Mesenteric fat pad (tissue), 1 donor: ENCODE measurements at places on chromosomes 5 and 9. TPM values are rescaled to one million over a fixed set of nuclear protein-coding genes. Genes with fewer than 3 reads are reported as not detected.

Gene C5orf34
- total RNA-seq = 1.2 TPM

Gene TMC1
- total RNA-seq = 0.48 TPM

Gene WNK2
- 1.1 TPM for total RNA-seq

Gene BRINP1
- not detected for total RNA-seq

- no peak for DNase-seq
Measured at GRCh38 chr5:112511920-112512319, 92.8 kb upstream of the EPB41L4A start.

DNA sequence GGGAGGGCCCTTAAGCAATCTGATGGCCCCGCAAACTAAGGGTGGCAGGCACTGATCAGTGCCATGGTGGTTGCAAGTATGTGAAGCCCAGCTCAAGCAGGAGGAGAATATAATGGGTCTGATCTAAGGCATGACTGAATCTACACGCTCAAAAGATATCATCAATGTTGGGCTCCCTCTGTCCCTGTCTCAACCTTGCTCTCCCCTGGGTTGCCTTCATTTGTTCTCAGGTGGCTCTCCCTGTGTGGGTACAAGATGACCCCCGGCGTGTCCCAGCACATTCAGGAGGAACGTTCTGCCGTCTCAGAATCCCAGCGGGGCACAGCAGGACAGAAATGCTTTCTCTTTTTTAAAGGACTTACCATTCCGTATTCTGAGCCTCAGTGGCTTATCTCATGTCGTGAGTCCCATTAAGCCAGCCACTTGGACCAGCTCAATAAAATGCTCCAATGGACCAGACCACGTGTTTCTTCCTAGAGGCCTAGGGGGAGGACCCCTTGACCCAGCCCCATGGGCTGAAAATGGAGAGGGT is 12.0 kb upstream of the RNF130 start:
- DNase-seq = peak; percentile 37

- no peak for DNase-seq
Measured at GRCh38 chr5:127313847-127314473, 23.4 kb downstream of the MEGF10 start.

GRCh38 chr5:137218896-137219295 is 280.2 kb downstream of the SPOCK1 start:
- no peak for DNase-seq

DNA sequence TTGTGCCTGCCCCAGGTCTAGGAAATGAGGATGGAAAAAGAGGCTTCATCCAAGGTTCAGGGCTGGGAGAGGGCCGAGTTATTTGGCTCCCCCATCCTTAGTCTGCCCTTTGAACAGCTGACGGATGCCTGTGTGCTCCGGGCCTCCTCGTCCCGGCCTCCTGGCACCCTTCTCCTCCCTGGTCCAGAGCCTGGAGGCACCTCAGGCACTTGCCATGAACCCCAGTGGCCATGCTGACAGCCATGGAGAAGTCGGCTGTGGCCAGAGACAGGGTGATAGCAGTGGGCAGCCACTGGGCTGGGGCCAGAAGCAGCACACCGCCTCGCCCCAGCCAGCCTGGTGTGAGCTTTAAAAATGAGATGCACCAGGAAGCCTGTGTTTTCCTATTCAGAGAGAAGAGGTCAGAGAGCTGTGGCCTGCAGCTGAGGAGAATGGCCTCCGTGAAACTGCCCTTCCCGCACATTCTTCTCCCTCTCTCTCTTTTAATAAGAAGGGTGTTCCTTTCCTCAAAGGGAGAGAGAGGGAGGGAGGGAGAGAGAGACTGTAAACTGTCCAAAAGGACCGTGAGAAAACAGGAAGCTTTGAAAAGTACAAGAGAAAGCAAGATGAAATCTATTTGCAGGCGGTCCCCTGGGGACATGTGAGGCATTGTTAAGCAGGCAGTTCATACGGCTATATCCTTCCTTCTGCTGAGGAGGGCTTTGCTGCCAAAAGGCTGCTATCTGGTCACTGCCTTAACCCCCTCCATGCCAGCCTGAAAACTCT is 55.3 kb downstream of the ZNF366 start:
- no peak for DNase-seq

DNA sequence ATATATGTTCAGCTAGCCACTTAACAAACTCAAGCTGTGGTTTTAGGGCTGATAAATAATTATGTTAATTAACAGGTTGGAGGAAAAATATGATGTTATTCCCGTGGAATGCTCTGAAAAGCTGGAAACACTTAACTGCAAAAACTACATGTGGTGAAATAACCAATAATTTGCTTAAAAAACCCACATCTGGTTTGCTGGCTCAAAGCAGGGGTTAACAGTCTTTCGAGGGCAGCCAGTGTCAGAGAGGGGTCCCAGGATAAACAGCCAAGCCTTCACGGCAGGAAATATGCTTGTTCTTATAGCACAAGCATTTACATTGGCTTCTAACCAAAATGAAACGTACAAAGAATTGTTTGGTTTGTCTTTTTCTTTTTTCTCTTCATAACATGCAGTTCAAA is 254.0 kb upstream of the GAS1 start:
- DNase-seq = no peak

DNA sequence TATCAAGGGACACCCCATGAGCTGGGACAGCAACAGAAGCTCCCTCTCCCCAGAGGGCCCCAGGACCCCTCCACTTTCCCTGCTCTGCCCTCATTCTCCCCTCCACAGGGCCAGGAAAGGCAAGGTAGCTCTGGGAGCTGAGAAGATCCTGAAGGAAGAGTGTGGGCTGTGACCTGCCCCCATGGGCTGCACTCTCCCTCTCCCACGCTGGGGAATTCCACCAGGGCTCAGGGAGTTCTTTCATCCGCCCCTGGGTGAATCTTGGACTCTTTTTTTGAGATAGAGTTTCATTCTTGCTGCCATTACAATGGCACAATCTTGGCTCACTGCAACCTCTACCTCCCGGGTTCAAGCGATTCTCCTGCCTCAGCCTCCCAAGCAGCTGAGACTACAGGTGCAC is 73.8 kb downstream of the C9orf50 start:
- no peak for DNase-seq

DNA sequence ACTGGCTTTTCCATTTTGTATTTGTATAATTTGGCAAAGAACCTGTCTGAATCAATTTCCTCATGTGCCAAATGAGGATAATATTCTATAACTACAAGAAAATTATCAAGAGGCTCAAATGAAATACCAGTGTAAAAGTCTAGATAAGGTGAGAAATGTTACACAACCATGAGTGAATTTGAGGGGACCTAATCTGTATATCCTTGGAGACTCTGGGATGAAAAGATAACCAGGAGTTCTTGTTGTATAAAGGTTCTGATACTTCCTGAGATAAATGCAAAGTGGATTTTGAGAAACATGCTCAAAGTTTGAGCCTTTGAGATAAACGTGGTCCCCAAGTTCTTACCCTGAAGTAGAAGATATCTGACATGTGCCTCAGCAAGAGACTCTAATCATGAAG is 120.3 kb upstream of the SLC12A2 start:
- DNase-seq = no peak

DNA sequence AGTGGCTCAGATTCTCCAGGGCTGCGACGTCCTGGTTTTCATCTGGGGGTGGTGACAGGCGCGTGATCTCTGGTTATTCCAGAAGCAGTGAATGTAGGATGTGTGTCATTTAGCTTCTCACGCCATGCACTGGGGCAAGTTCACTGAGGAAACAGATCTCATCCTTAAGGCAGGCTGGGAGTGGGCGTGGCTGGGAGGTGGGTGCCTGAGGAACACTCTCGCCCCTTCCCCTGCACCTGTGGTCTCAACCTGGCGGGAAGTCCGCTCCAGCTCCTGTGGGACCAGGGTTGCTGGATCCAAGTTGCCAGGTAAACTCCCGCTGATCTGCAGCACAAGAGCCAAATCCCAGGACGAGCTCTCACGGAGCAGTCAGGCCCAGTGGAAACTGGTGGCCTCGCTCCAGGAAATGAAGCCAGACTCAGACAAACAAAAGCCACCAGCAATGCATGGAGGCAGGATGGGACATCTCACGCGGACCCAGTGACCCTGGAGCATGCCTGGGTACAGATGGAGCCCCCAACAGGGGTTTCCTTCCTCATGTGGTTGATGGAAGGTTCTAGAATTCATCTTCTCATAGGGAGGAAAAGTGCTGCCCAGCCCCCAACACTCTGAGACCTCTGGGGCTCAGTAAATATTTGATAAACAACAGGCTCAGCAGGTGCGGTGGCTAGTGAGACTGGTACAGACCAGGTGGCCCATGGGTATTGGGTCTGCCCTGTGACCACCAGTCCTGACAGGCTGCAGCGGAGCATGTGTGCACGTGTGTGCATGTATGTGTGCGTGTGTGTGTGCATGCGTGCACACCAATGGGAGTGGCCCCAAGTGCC is 16.3 kb upstream of the SLC12A7 start:
- DNase-seq = no peak

DNA sequence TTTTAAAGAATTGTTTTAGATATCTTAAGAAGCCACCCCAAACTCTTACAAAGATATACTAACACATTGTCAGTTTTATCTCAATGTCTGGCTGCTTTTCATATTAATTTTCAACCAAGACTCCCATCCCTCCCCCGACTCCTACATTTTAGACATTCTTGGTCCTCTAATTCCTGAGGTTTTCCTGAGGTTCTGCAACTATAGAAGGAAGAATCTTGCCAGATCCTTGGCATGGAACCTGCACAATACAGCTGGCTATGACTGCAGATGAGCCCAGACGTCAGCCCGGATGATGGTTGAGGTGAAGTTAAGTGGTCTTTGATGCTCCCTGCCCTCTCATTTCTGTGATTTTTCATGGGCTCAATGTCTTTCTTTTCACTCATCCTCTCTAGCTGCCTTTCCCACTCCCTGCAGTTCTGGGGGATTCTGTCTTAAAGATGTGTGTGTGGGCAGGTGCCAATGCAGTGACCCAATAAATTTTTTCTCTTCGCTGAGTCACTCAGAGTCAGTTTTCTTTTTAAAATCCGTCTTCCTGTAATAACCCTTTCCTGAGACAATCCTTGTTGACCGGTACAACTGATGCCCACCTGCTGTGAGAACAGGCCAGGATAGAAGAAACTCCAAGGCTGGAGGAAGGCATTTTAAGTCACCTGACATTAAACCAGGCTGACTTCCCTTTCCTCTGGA is 237.8 kb upstream of the GAS1 start:
- DNase-seq = no peak

DNA sequence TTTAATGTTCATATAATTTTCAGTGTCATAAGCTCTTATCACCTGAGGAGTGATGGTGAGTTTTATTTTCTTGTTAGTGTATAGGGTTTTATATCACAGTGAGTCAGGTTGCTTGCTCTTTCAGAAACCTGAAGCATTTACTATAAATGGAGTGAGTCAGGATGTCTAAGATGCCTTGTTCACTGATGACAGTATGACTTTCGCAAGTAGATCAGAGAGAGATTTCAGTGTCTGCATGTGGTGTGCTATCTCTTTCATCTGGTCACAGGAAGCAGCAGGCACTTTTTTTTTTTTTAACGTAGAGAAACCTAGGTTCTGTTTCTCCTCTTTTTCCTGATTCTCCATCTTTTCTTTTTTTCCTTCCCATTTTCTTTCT is 237.1 kb downstream of the DMRTA1 start:
- no peak for DNase-seq

DNA sequence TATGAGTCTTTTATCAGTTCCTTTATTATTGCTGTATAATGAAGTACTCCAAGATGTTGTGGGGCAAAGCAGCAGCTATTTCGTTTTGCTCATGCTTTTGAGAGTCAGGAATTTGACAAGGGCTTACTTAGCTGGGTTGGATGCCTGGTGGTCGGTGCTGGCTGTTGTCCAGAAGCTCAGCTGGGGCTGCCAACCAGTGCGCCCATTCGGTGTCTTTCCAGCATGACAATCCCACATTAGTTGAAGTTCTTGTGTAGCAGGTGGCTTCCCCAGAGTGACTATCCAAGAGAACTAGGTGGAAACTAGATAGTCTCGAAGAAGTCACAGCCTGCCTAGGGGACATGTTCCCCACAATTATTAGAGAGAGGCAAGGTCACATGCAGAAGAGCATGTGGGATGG is 3.4 kb upstream of the FLT4 start:
- DNase-seq = no peak

GRCh38 chr5:115186794-115187193 is 17.1 kb upstream of the TRIM36 start:
- no peak for DNase-seq

DNA sequence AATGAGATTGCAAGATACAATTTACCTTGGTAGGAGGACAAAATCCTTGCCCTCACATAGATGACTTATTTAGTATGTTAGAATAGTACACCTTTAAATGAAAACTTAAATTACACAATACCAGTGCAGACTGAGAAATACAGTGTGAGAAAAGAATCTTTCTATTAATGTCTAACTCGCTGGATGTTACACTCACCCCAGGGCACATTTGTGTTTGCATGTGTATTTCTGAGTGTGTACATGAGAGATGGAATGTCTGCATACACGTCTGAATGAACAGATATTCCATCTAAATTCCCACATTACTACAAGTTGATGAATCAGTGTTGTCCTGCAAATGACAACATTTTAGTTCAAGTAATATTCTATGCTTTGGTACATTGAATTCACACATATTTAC is 99.8 kb downstream of the KLHL3 start:
- DNase-seq = no peak

GRCh38 chr5:56247592-56247991 is 14.5 kb upstream of the ANKRD55 start:
- no peak for DNase-seq

DNA sequence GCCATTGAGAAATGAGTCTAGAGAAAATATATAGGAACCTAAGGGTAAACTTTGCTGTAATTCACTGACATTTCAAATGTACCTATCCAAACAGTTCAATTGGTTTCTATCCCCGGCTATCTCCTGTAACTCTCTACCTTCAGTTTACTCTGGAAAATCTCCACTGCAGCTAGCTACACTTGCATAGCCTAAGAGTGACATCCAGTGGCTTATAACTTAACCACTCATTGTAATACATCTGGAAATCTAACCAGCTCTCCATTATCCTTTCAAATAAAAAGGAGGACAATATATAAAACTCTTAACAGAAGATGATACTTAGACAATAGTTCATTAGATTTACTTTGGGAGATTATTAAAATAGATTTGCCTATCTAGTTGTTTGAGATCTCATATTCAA is 35.3 kb upstream of the SPDL1 start:
- no peak for DNase-seq

DNA sequence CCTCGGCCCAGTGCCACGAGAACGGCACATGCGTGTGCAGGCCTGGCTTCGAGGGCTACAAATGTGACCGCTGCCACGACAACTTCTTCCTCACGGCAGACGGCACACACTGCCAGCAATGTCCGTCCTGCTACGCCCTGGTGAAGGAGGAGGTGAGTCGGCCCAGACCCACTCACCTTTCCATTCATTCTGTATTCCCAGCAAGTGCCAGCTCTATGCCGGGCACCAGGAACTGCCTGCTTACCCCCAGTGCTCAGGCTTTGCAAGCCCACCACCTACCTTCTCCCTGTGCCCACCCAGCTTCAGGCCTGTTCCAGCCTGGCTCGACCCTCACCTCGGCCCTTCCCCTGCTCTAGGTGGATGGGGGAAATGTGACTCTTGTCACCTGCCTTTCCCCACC is 26.6 kb upstream of the AIF1L start:
- DNase-seq = no peak

DNA sequence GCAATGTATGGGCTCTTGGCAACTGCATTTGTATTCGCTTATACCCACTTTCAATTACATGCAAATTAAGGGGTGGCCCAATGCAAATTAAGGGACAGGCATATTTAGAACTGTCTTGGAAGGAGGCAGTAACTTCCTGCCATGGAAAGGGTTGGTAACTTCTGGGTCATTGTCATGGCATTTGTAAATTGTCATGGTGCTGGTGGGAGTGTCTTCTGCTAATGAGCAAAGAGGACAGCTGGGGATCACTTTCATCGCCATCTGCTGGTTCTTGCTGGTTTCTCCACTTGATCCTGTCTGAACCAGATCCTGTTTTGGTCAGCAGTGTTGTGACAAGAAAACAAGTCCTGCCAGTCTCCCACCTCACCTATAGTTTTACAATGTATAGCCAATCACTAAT is 23.3 kb upstream of the UGT3A2 start:
- DNase-seq = no peak
